Kasumi-1 (cell line): ENCODE measurements at places on chromosomes 7 and 10.

- no peak for DNase-seq
Measured at GRCh38 chr7:16129431-16130110, 291.8 kb downstream of the CRPPA start.

DNA sequence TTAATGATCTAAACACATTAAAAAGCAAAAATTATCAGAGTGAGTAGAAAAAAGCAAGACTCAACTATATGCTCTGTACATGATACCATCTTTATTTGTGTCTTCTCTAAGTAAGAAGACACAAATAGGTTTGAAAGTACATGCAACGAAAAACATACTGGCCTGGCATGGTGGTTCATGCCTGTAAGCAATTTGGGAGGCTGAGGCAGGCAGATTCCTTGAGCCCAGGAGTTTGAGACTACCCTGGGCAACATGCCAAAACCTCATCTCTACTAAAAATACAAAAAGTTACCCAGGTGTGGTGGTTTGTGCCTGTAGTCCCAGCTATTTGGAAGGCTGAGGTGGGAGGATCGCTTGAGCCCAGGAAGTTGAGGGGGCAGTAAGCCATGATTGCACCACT lies 78.1 kb upstream of the TOMM7 start:
- DNase-seq: no peak

DNA sequence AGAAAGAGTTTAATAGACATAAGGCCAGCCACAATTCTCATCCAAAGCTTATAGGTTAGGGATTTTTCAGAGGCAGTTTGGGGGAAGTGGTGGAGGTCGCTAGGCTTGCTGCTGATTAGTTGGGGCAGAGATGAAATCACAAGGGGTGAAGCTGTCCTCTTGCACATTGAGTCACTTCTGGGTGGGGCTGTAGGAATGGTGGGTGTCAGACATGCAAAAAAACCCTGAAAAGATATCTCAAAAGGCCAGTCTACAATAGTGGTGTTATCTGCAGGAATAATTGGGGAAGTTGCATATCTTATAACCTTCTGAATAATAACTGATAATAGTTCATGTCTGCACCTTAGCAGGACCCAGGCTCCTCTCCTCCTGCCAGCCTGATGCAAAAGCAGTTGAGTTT lies 2.1 kb downstream of the FAM24B start:
- no peak for DNase-seq

DNA sequence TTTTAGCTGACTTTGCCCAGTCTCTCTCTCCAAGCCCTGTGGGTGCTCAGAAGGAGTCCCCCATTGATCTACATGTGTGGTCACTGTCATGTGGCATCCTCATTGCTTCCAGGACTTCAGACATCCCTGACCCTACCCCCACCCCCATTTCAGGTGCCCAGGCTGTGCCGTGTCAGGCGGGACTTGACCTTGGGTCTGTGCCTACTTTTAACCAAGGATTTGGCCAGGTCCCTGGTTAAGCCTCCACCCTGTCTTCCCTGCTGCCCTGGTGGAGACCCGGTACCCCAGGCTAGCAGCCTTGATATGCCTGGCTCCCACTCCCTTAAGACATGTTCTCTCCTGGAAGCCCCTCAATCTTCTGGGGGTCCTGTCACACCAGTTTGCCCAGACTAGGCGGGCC lies 31.3 kb downstream of the PRF1 start:
- no peak for DNase-seq

DNA sequence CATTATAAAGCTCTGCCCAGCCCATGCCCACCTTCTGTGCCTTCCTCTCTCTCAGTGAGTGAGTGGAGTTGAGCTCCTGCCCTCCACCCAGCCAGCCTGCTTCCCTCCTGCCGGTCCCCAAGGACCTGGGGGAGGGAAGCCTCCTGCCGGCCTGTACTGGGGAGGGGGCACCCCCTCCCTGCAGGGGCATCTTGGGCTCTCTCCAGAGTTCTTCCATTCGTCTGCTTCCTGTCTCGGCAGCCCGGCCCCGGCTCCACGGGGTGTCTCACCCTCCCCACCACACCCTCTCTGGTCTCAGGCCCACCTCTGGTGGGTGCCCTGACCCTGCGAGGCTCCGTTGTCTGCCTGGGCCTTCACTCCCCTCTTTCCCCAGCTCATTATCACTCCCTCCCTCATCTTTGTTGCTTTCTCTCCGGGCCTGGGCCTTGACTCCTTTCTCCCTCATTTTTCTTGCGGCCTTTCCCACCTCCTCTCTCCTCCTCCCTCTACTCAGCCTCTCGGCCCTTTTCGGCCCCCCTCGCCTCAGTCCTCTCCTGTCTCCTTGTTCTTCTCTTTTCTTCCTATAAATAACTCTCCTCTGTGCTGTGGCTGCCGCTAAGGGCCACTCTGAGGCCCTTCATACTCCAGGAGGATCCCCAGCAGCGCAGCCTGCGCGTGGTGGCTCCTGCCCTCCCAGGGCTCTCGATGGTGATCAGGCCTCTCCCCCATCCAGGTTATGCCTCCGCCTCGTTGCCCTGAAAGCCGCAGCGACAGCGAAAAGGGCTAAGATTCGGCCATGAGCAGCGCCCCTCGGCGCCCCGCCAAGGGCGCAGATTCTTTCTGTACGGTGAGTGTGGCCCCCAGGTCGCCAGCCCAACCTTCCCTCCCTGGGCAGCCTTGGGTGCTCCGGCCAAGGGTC lies 2.1 kb downstream of the SLC4A2 start:
- no peak for DNase-seq

GRCh38 chr7:106944035-106944665 lies 79.1 kb downstream of the PIK3CG start:
- no peak for DNase-seq

GRCh38 chr7:128000854-128001265 lies 30.4 kb downstream of the LRRC4 start:
- no peak for DNase-seq

GRCh38 chr10:91296471-91296870 lies 76.0 kb downstream of the PCGF5 start:
- DNase-seq: no peak

DNA sequence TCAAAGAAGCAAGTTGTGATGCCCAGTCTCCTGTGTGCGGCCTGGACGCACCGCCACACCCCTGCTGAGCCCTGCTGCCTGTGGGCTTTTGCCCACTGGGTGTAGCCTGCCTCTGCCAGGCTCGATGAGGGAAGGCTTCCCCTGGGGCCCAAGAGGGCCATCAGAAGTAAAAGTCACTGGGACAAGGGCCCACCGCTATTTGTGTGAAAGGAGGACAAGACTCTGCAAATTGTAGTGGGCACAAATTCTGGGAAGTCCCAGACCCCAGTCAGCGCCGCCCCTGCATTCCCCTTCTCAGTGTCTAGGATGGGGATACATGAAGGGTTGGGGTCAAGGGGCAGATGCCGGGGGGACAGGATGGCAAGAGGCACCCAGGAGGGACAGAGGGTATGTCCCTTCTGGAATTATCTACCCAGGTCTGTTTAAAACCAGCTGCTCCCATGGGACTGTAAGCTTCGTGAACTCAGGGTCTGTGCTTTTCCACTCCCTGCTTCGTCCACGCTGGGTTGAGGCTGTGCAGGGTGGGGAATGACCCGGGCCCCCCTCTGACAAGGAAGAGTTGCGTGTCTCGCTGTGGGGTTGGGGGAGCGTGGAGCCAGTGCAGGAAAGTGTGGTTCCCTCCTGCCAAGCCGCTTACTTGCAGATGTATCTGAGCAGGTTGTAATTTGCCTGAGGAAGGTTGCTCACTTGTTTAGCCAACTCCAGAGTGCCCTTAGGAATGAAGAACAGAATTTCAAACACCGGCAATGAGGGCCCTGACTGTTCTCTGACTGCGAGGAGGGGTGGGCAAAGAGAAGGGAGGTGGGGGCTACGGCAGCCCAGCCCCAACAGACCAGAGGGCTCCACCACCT lies 147.2 kb downstream of the MAPK8 start:
- no peak for DNase-seq

- no peak for DNase-seq
Measured at GRCh38 chr10:121036431-121036830, 185.3 kb downstream of the WDR11 start.

DNA sequence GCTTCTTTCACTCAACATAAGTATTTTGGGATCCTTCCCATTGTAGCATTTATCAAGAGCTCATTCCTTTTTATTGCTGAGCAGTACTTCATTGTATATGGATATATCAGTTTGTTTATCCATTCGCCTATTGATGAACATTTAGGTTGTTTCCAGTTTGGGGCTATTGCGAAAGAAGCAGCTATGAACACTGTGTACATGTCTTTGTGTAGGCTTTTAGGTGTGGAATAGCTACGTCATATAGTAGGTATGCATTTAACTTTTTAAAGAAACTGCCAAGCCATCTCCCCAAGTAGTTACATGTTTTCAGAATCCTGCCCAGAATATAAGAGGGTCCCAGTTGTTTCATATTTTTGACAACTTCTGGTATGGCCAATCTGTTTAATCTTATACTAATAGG lies 468.1 kb downstream of the IPMK start:
- DNase-seq: no peak

DNA sequence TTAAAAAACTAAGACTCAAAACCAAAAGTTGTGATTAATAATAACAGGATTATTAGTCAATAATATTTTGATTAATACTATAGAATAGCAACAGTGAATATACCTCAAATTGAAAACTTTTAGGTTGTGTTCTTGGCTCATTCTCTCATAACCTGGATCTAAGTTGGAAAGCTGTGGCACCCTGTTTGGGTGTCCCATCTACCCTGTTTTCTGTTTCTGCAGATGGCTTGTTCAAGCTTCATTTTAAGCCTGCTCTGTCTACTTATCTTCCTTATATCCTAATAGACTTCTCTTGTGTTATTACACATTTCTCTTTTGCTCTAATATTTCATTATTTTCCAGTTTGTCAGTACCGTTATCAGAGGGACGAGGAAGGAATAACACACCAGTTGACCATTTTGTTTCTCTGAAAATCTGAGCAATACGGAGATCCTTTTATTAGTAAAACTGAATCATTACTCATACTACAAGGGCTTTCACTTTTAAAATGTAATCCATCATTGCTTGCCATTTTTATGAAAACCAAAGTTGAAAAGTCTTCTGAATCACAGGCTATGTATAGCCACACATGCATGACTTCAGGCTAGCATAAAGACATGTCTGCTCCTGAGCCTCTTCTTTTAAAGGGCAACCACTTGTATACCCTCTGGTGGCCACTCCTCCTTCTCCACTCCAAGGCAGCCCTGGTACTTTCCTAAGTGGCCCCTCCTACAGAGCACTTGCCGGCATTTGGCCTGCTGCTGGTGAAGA lies 22.3 kb downstream of the COX15 start:
- no peak for DNase-seq

DNA sequence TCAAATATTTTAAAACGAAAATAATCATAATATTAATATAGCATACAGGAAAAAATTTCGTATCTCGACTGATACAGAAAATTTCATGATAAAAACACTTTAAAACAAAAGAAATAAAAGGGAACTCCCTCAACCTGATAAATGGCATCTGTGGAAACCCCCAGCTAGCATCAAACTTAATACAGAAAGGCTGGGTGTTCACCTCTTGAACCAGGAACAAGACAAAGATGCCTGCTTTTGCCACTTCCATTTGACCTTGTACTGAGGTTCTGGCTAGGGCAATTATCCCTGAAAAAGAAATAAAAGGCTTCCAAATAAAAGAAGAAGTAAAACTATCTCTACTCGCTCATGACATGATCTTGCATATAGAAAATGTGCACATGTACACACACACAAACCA lies 2.5 kb upstream of the ALOX5 start:
- DNase-seq: no peak

DNA sequence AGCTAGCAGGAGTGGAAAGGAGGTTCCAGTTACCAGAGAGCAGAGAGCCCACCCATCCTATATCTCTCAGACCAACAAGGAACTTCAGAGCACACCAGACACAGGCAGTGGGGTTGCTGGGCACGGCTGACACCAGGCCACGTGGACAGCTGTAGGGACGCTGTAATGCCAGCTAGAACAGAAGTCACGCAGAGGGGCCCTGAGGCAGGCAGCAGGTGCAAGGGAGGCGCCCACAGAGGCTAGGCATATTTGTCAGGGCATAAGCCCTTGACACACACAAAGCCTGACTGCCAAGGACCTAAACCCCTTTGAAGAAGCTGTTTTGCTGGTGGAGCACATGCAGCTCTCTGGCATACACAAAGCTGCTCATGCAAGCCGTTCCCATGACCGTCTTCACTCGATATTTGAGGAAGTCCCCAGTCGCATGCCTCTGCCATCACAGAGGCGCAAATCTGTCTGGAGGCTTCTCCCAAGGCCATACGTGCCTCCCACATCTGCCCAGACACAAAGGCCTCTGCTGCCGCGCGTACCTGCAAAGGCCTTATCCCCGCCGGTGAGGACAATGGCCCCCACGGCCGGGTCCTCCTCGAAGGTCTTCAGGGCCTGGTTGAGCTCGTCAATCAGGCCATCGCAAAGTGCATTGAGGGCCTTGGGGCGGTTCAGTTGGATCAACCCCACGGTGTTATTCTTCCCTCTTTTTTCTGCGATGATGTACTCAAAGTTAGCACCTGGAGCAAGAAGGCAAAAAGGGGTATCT lies 2.9 kb downstream of the ECHS1 start:
- no peak for DNase-seq

DNA sequence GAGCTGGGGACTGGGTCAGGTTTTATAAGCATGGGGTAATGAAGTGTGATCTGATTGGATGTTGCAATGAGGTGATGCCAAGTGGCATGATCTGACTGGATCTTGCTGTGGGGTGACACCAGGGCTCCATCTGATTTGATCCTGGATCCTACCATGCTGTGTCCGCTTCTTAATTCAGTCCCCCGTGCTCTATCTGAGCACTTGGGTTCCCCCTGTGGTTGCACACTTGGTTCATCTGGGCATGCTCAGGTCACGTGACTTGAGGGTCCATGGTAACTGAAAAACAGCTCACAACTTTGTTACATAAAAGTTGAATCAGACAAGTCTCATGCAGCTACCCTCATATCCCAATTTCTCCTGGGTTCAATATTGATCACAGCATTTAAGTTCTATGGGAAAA lies 448.6 kb upstream of the NRP1 start:
- DNase-seq: no peak

- DNase-seq: peak; percentile 14
Measured at GRCh38 chr10:5737352-5737751, 52.7 kb downstream of the TASOR2 start.

GRCh38 chr7:143299840-143300239 lies 11.7 kb downstream of the CASP2 start:
- peak; percentile 24 for DNase-seq

GRCh38 chr7:98872328-98872924 lies 2.6 kb upstream of the TMEM130 start:
- peak; percentile 61 for DNase-seq

DNA sequence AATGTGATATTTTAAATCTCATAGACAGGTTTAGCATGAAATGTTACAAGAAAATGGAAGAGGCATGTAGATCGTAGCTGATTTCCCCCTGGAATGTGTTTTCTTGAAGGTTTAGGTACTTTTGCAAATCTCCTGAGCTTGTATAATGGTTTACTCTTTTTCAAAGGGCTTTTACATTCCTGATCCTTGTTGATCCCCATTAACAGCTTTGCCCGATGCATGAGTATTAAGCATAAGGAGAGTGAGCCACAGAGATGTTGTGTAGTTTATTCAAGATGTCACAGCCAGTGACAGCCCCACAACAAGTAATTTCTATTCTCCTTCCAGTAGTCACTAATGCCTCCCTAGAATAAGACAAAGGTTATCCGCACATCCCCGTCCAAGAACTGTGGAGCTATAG lies 103.7 kb downstream of the SKIDA1 start:
- no peak for DNase-seq
